Urinary bladder (tissue), 4 donors: ENCODE measurements at places on chromosomes 11 and 22. TPM values are rescaled to one million over a fixed set of nuclear protein-coding genes. Genes with fewer than 3 reads are reported as not detected.

IL18BP gene
- total RNA-seq: 6.0 TPM

CTSW gene
- 2.7 TPM for total RNA-seq

DRD2 gene
- 0.32 TPM for total RNA-seq

- no peak for DNase-seq
Observed at GRCh38 chr22:32043391-32043790, 330 bp downstream of the SLC5A1 start.

- DNase-seq: no peak
Observed at GRCh38 chr11:102114032-102114431, 3.8 kb downstream of the YAP1 start.

GRCh38 chr11:101127197-101127698 lies 2.4 kb downstream of the PGR start:
- DNase-seq: no peak

DNA sequence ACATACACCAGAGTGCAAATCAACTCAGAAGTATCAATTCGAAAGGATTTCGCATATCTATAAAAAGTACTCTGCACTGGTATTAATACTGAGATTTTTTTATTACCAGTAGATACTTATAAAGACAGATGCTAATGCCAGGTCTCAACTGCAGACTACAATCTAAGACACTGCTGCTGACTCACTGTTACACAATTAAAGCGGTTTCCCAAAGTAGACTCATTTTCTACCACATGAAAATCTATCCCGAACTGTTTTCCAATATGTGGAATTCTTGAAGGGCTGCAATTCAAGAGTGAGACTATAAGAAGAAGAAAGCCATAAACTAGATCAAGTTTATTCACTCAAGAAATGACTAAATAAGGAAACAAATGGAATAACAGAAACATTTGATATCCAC lies 57.2 kb upstream of the ARHGAP32 start:
- no peak for DNase-seq
